LoVo (cell line): ENCODE measurements at places on chromosomes 6 and 20.

DNA sequence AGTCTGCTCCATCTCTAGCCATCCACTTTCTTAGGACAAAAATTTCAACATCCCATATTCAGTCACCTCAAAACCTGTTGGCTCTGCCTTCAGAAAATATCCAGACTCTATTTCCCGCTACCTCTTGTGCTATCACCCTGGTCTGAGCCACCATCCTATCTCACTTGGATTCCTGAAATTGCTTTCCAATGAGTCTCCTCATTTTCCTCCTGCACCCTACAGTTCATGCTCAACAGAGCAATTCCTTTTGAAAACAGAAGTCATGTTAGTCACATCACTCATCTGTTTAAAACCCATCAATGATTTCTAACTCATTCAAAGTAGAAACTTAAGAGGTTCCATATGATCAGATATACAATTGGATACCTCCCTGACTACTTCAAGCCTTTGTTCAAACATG lies 229.9 kb downstream of the ADGRG6 start:
- peak; percentile 4 for DNase-seq

- DNase-seq, result no peak
These were observed 55.9 kb upstream of the HDDC2 start for GRCh38 chr6:125357515-125358256.

- DNase-seq, result peak; percentile 1
These were observed 19.9 kb downstream of the SLC13A3 start for GRCh38 chr20:46631212-46631869.

DNA sequence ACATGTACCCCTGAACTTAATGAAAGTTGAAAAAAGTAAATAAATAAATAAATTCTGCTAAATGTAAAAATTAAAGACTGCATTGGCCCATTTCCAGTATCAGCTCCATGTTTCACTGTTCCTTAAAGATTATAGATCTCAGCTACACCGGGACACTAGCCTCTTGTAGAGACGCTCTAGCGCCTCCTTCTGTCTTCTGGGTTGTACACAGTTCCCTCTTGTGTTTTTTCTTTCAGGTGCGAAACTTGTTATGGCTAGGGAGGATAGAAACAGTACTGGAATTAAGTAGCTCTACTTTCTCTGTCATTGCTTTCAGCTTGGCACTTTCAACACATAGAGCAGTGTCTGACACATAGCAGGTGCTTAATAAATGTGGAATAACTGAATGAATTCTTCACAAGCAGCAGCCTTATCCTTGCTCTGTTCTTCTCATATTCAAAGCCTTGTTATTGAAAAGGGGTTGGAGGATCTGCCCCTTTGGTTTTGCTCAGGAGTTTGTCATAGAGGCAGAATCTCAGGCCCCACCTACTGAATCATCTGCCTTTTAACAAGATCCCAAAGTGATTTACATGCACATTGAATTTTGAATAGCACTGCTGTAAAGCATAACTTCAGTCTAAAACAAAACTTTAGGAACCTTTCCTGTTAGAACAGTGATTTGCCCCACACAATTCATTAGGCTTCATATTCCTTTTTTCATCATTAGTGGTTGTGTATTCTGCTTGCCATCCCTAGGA lies 92.3 kb downstream of the FIG4 start:
- DNase-seq, result no peak
